ENCODE measurements at places on chromosomes 5 and 9. TPM values are rescaled to one million over a fixed set of nuclear protein-coding genes. Genes with fewer than 3 reads are reported as not detected.

- no peaks in the 10 kb centered on the region for H3K27me3 ChIP-seq
- H3K36me3 ChIP-seq: no peaks in the 10 kb centered on the region
- H3K4me3 ChIP-seq: no peak overlapping the region
- no peak overlapping the region for H3K27ac ChIP-seq
- DNase-seq: no peak
- no peaks in the 10 kb centered on the region for H3K4me1 ChIP-seq
These were observed 351.8 kb upstream of the WWC1 start for GRCh38 chr5:167939686-167940085.

DNA sequence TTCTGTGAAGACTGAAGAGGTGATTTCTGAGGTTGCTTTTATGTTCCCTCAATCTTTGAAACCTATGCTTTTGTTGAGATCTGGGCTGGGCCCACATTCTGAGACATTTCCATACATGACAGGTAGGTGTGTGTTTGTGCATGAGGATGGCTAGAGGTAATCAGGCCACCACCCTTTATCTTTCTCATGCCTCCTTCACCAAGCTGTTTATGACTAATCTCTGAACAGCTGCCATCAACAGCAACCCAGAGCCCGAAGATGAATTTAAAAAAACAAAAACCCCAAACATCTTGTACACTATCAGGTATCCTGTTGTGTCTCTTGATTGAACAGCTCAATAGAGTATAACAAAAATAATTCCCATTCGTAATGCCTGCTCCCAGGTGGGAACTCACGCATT lies 12.6 kb upstream of the C5orf46 start:
- no peaks in the 10 kb centered on the region for H3K27me3 ChIP-seq
- H3K4me3 ChIP-seq: no peak overlapping the region
- H3K36me3 ChIP-seq: no peaks in the 10 kb centered on the region
- no peaks in the 10 kb centered on the region for H3K4me1 ChIP-seq

The ANKRD34B gene
- total RNA-seq: not detected

The BNC2 gene
- total RNA-seq: 0.32 TPM

The SNAPC4 gene
- 10.9 TPM for total RNA-seq

DNA sequence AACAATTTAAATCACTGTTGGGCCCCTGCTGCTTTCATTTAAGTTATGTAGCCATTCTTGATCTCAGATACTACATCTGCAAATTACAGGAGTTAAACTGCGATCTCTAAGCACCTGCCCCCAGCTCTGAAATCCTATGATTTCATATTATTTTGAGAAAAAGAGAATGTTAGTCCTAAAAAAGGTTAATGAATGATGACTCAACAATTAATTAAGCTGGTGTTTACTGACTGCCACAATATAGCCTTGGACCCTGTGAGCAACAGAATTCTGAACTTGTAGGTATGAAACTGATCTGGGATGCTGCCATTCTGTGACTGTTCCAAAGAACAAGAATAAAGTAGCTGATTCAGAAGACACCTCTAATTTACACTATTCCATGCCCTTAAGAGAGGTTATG lies 124.4 kb upstream of the FBXL7 start:
- H3K4me3 ChIP-seq: no peak overlapping the region
- no peaks in the 10 kb centered on the region for H3K4me1 ChIP-seq
- DNase-seq: no peak
- no peak overlapping the region for H3K27ac ChIP-seq

- no peaks in the 10 kb centered on the region for H3K27me3 ChIP-seq
- no peak for DNase-seq
- H3K4me3 ChIP-seq: no peak overlapping the region
- no peaks in the 10 kb centered on the region for H3K4me1 ChIP-seq
These were observed 562.7 kb upstream of the DAP start for GRCh38 chr5:11323761-11324160.

DNA sequence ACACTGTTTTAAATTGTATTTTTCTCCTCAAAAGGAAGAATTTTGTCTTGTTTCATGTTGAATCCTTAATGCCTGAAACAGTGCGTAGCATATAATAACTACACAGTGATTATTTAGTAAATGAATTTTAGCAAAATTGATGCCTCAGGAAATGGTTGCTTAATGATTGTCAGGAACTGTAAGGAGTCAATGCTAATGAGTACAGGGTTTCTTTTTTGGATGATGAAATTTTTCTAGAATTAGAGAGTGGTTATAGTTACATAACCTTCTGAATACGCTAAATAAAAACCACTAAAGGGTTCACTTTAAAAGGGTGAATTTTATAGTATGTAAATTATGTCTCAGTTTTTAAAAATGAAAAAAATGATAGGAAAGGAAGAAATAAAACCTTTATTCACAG lies 14.9 kb downstream of the FAM151B start:
- H3K36me3 ChIP-seq: no peaks in the 10 kb centered on the region
- H3K27ac ChIP-seq: no peak overlapping the region
- peaks cover 5% of the 10 kb centered on the region for H3K4me1 ChIP-seq
- no peak overlapping the region for H3K4me3 ChIP-seq

DNA sequence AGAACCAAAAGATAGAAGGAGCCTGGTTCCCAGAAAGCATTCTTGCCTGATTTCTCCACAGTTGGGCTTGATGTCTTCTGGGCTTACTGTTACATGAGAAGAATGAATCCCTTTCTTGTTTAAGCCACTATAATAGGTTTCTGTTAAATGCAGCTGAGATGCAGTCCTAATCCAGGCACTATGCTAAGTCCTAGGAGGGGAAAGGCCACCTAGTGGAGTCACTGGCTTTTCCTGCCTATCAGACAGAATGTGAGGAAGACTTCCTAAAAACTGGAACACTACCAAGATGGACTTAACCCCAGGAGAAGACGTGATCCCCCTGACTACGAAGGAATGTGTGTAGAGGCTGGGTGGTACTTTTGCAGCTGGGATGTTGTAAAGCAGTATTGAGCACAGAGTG lies 34.3 kb upstream of the FSD1L start:
- no peaks in the 10 kb centered on the region for H3K4me1 ChIP-seq
- DNase-seq: no peak
- H3K36me3 ChIP-seq: no peaks in the 10 kb centered on the region
